ENCODE measurements at places on chromosomes 12 and 14.

DNA sequence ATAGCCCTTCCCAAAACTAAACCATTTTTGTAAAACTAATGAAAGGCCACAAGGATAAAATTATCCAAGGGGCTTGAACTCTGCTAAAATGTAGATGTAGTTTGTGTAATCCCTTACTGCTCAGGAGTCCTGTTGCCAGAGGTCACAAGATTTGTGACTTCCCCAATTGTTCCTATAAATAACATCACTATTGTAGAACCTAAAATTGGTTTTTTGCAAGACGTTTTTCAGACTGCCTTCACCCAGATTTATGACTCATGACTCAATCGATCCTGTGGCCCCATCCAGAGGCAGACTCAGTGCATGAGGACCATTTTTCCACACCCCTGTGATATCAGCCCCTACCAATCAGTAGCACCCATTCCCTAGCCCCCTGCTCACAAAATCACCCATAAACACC lies 61.5 kb upstream of the RASSF8 start:
- DNase-seq = no peak

DNA sequence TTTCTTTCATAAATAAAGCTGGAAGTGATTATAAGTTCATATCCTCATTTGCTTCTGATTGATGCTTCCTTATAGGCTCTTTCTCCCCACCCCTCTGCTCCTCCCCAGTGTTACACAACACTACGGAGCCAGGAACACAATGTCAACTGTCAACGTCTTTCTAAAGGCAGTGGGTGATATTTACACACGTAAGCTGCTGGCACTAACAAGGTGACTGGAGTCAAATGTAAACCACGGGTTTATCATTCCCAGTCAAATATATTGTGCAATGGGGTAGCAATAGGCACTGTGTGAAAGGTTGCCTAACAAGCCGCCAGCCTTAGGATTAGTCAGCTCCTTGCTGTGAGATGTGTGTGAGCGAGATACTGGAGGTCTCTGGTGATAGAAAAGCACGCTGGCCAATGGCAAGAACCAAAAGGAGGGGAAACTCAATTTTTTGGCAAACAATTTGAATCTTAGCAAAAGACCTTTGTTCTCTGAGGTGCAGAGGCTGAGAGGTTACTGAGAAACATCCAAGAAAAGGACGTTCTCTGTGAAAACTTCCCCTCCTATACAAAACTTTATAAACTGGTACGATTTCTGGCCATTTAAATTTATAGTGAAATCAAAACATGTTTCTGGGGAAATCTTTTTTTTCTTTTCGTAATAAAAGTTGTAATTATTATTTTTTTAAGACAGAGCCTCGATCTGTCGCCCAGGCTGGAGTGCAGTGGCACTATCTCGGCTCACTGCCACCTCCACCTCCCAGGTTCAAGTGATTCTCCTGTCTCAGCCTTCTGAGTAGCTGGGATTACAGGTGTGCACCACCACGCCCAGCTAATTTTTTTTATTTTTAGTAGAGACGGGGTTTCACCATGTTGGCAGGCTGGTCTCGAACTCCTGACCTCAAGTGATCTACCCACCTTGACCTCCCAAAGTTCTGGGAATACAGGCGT lies 22.3 kb upstream of the HECTD1 start:
- no peak for DNase-seq

- DNase-seq = peak; percentile 13
Observed at GRCh38 chr14:68379510-68380328, 413.1 kb downstream of the ZFP36L1 start.

DNA sequence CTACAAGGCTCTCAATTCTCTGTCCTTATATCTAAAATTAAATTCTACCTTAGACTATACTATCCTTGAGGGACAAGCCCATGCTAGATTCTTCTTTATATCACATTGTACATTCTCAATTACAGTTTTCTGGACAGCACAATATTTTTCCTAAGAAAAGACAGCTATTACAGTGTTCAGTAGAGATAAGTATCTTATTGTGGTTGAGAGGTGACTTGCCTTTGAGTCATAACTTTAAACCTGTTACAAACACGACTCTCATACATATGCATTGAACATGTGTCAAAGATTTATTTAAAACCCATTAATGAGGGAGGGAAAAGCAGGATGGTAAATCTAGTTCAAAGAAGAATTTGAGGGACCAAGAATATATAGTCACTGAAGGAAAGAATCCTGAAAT lies 61.1 kb downstream of the TPH2 start:
- DNase-seq = no peak

DNA sequence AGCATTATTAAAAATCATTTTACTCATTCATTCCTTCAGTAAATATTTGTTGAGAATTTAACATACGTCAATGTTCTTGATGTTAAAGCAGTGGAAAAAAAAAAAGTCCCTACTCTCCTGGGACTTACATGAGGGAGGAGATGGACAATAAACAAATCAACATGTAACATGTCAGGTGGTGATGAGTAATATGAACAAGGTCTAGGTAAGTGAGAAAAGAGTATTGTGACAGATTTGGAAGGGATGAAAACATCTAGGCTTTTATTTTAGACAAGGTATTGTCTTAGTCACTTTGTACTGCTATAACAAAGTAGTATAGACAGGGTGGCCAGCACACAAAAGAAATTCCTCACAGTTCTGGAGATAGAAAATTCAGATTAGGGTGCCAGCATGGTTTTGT lies 167.2 kb downstream of the FSCB start:
- DNase-seq = no peak

DNA sequence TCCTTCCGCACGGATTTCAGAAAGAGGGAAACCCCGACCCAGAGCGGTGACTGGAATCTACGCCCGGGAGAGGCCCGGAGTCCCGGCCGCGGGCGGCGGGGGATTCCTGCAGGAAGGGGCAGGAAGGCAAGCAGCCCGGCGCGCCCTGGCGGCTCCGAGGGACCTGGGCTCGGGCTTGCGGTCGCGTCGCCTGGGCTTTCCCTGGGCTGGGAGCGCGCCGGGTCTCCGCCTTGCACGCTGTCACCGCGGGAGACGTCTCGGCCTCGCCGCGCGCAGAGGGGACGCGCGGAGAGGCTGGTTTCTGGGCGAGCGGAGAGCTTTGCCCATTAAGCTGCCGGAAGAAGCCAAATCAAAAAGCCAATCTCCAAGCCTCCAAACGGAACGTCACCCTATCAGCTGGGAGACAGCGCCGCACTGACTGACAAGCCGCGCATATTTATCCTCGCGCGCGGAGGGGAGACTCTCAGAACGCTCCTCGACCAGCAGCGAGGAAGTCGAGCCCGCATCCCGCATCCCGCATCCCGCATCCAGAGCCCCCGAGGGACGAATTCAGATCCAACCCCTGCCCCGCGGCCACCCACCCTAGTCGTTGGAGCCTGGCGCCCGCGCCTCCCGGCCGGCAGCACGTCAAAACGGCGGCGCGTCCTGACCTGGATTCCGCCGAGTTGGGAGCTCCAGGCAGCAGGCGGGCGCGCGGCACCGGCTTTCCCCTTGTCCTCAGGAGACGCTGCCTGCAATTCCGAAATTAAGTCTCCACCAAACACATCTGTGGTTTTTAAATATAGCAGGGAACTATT lies at the start of gene SLC8A3:
Gene SLC8A3, minus strand, starts transcription at position 293 of the 797 bp plus-strand sequence. CDS start 20,529 bp downstream, outside the sequence.
- DNase-seq = peak; percentile 78

DNA sequence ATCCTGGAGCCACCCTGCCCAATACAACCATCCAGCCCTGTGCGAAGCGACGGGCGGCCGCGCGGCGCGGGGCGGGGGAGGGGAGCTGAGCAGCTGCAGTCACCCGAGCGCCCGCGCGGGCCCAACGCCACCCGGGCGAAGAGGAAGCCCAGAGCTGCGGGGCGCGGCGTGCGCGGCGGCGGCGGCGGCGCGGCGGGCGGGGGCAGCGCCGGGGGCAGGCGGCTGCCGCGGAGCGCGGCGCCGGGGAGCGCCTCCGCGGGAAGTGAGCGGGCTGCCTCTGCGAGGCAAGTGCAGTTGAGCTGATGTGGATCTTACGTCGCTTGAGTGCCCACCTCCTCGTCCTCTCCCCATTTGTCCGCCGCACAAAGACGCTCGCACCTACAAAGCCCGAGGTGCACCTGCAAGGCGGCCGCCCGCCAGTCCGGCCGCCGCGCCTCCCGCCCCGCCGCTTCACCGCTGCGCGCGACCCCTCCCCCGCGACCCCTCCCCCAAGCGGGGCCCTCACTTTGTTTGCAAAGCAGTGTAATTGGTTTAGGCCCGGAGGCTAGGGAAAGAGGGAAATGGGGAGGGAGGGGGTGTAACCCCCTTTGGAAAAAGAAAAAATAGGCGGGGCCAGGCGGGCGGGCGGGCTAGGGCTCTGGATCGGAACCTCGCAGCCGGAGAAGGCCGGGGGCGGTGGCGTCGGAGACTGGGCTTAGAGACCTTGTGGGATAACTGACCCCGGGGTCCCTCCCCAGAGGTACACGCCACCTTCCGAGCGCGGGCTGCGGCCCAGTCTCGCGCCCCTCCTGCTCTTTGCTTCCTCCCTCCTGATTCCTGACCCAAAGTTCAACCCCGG lies at the start of the genes FOXA1 and TTC6:
Gene FOXA1, minus strand, starts transcription at position 279 of the 838 bp plus-strand sequence. Its CDS starts 277 bp downstream, at position 2.
Gene TTC6, plus strand, starts transcription at position 659 of the 838 bp plus-strand sequence. CDS start 26,436 bp downstream, outside the sequence.
- DNase-seq = peak; percentile 95

- DNase-seq = no peak
Observed at GRCh38 chr12:13194401-13195110, 2.0 kb upstream of the EMP1 start.

- no peak for DNase-seq
Observed at GRCh38 chr12:92546259-92546634, 156.5 kb upstream of the PLEKHG7 start.

- no peak for DNase-seq
Observed at GRCh38 chr14:68135028-68135427, 315.4 kb downstream of the RAD51B start.

DNA sequence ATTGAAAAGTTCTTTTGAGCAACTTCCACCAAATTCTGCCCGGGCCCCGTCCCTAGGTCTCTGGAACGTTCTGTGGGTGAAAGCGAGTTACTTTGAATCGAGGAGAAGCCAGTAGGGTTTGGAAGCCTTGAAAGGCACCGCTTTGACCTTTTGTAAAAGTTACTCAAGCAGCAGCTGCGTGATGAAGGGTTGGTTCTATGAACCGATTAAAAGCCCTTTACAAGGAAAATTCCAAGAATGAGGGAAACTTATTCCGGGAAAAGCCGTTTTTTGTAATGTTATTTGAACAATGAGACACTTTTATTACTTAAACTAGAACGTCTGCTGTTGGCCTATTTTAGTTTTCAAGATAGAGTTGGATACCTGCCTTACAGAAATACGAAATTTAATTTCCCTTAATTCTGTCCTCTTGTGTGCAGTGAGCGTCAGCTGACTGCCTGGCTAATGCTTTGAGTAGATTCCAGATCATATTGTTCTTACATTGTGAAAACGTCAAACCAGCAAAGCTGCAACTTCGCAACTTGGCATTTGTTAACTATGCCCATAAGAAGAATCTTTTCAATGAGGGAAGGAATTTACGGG lies 906 bp downstream of the LARP4 start:
- no peak for DNase-seq

GRCh38 chr14:104064003-104064402 lies 21.5 kb upstream of the ASPG start:
- no peak for DNase-seq

DNA sequence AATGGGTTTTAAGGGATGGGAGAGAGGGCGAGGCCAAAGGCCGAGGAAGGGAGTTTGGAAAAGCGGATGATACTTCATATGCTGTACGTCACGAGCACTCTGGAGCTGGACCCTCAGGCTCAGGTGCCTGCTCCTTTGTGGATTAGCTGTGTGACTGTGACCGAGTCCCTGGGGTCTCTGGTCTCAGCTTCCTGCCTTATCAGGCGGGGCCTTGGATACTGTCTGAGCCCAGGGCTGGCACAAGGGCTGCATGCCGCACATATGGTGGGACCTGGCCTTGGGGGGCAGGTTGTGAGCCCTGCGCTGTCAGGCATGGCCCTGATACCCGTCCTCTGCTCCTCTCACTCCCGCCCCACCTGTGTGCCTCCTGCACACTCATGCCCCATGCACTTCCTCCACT lies 95.3 kb downstream of the ADGRD1 start:
- DNase-seq = no peak

GRCh38 chr12:103665971-103666370 lies 78.9 kb downstream of the STAB2 start:
- DNase-seq = no peak

DNA sequence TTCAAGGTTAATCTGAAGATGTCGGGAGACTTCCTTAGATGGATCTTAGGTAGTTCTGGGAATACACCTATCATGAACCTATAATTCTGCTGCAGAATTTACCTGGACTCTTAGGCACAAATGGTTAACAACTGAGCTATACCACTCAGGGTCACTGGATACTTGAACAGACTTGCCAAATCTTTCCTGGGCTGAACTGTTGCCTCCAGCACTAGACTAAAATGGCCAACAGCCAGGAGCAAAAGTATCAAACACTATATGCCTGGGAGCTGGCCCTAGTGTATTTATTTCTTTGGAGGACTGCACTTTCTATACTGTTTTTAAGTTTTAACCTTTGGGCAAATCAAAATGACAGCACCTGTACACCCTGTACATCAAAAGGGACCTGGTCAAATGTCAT lies 252.8 kb downstream of the TMEM117 start:
- DNase-seq = no peak

DNA sequence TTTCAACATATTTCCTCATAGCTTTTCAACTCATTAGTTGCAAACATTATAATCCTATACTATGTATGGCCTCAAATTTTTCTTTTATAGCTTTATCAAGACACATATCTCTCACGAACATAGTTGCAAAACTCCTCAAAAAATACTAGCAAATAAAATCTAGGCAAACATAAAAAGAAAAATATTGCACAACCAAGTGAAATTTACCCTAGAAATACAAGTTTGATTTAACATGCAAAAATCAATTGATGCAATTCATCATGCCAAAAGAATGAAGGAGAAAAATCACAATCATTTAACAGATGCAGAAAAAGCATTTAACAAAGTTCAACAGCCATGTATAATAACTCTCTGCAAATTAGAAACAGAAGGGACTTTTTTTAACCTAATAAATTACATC lies 33.3 kb upstream of the KCNH5 start:
- DNase-seq = no peak

DNA sequence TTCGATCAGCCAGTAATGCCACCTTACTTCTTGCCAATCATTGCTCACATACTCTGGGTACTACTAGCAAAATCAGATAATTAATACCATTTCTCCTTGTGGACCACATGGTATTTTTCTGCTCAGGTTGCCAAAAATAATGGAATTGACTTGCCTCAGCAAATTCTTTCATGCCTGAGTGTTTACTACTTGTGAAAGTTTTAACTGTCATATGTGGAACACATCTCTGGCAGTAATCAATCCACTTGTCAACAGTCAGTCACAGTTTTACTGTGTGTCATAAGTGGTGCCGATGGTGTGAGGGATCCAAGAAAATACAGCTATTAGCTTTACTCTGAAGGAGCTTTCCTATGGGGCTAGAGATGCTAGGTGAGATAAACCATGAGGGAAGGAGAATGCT lies 55.3 kb upstream of the ATF1 start:
- no peak for DNase-seq

DNA sequence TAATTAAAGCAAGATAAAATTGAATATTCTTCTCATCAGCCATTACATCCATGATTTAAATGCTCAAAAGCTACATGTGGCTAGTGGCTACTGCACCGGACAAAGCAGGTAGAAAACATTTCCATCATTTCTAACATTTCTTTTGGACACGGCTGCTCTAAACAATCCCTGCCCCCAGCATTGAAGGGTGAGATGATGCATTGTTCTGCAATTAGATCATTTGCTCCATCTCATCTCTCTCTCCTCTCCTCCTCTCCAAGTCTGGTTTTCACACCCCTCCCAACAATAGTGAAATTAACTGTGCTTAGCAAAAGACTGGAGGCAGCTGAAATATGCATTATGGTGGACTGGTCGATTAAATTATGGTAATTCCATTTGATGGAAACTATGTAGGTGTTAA lies 288.5 kb downstream of the KSR2 start:
- no peak for DNase-seq
